NCI-H524 treated with DMSO at 0.1 percent for 48 hours (cell line): ENCODE measurements at places on chromosomes 6 and 20.

DNA sequence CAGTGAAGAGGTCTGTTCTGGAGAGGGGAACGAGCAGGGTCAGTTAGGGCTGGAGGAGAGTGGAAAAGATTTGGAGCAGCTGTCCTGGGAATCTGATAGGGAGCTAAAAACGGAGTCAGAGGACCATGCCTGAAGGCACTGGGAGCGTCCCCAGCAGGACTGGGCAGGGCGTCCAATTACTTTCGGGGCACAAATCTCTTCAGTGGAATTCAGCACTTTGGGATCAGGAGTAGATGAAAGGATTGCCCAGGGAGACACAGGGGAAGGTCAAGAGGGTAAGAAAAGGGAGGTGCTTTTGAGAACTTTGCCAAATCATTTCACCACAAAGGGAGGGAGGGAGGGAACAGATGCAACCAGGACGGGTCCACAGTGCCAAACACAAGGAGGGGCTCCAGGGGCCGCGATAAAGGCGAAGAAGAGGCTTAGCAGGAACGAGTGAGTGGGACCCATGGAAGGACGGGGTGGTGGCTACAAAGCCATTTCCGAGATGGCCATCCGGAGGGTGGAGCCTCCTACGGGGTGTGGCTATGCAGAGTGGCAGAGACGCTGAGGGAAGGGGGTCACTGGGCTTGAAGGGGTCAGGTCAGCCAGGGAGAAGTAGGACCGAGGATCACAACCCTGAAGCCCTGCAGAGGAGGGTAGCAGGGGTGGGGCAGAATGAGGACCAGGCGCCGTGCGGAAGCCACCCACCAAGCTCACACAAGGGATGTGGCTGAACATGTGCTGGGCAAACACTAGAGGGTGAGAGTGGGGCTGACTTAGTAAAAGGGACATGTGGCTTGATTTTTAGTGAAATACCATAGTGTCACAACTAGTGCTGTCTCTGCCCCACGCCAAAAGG is 180.0 kb upstream of the RREB1 start:
- DNase-seq: peak; percentile 30

GRCh38 chr20:38833154-38833856 is 27.8 kb downstream of the PPP1R16B start:
- no peak for DNase-seq

GRCh38 chr6:9848094-9848493 is 566.8 kb downstream of the TFAP2A start:
- DNase-seq: no peak

GRCh38 chr6:37092923-37093727 is 76.8 kb upstream of the PIM1 start:
- no peak for DNase-seq

DNA sequence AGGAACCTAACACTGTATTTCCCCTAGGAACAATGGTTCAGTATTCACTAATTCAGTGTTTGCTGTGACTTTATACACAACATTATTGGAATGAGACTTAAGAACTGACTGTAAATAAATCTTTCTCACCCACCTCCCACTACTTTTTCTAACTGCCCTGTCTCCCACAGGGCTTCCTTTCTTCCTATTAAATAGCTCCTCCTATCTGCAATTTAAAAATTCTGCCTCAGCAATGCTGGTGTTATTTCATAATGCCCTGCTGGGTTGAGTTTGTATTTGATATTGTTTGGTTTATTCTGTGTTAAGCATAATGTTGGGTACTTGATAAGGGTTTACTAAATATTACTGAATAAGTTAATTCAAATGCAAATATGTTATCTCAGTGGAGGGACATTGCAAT is 573.1 kb upstream of the RNF217 start:
- DNase-seq: no peak

DNA sequence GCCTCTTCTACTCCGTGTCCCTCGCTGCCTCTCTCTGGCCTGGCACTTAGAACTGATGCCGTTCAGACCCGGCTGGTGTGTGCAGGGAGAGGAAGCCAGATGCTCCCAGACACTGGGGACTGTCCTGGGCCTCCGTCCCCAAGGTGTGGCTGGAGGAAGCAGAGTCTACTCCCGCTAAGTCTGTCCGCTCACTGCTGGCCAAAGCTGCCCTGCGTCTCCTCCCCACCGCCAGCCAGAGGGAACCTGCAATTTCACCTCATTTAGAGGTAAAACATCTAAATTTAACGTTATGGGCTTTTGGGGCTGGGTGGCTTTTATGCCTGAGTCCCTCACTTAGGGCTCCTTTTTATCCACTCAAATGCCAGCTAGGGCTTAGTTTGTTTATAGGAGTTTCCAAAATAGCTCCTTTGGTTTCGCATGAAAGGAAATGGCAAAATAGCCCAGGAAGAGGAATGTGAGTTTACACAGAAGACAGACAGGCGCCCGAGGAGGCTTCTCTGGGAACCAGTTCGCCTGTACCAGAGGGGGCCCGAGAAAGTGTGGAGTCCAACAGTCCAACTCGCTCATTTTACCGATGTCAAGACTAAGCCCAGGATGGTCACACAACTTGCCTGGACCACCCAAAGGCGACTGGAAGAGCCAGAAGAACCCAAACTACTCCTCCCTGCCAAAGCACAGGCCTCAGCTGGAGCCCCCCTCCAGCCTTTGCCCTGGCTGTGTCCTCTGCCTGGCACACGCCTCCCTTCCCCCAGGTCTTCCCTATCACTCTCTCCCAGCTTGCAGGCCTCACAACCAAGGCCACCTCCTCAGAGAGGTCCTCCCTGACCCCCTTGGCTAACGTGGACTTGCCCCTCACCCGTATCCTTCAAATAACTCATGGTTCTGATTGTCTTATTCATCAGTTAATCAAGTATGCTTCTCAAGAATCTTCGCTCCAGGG is 54.5 kb downstream of the RIPOR3 start:
- DNase-seq: no peak

GRCh38 chr6:136791296-136792094 is 782 bp downstream of the MAP3K5 start:
- peak; percentile 8 for DNase-seq

- no peak for DNase-seq
Observed at GRCh38 chr6:46016063-46016608, 476 bp upstream of the CLIC5 start.

DNA sequence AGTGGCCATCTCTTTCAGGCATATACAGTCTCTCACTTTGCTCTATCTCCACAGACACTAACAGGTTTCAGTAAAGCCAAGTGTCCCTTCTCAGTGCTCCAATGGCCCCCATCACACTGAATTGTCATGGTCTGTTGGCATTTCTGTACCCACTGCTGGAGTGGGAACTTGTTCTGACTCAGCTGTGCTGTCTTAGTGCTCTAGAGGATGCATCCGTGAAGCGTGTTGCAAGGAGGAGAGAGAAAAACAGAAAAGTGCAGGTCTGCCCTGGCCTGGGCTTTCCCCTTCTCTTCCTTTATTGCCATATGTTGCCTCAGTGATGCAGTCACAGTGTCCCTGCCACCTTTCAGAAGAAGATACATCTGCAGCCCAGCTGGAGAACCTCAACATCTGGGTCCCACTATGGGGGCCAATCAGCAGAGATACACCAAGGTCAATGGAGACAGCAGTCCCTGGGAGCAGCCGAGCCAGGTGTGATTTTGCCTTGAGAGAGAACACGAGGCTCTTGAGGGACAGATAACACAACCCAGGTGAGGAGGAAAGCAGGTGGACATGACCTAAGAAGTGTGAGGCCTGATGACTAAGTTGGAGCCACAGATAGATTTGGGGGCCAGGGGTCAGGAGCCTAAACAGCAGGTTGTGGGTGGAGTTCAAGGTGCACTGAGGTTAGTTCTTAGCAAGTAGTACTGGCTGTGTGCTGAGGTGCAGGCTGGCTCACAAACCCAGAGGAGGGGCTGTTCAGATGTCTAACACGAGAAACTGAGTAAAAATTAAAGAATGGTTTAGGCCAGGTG is 5.6 kb upstream of the PLCG1 start:
- DNase-seq: no peak

DNA sequence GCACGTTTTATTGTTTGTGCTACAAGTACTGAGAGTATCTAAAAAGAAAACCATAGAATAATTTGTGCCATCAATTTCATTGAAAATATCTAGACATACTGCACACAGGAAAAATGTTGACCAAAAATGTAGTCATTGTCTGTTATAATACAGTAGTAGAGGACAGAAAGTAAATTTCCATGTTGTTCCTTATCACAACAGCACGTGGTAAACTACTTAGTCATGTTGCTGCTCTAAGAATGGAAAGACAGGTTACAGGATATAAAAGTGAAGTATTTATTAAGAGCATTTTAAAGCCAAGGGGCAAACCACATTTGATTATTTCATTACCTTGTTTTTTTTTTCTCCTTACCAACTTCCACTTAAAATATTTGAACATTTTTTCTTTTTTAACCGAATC is 89.0 kb upstream of the CEP85L start:
- DNase-seq: no peak

- no peak for DNase-seq
Observed at GRCh38 chr20:43187476-43188233, 2.1 kb downstream of the PTPRT start.

GRCh38 chr20:25248786-25249172 is 894 bp downstream of the PYGB start:
- no peak for DNase-seq

DNA sequence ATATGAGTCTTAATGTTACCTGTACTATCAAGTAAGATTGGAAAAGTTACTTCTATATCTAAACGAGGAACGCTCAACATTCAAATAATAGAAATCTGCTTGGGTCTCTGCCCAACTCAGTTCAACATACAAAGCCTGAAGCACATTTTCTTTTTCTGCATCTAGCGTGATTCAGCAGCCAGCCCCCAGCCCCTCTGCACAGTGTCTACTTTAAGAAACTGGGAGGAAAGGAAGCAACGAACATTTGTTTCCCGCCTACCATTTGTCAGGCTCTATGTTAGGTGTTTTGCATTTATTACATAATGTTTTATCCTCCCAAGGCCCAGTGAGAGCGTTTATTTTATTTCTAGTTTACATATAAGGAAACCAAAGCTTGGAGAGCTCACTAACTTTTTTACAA is 17.3 kb downstream of the PHACTR1 start:
- no peak for DNase-seq

- DNase-seq: no peak
Observed at GRCh38 chr6:36827261-36828079, 11.8 kb downstream of the CPNE5 start.

DNA sequence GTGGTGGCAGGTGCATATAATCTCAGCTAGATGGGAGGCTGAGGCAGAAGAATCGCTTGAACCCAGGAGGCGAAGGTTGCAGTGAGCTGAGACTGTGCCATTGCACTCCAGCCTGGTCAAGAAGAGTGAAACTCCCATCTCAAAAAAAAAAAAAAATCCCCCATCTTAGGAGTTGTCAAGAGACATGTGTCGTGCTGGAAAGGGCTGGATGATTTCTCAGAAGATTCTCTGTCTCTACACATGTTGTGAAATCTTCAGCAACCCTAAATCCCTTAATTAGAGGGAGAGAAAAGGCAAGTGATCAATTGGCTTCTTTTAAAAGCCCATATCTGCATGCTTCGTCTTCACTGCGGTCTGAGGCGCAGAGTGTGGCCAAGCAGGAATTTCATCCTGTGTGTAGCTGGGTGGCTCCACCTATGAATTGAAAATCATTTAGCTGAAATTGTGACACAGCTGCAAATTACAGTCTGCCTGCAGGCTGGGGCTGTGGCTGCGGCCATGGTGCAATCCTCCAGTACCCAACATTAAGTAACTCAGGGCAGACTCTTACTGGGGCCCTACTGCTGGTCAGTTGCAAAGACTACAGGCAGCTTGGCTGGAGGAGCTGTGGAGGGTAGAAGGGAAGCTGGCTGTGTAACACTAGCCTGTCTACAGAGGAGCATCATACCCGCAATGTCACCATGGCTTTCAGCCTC is 3.2 kb upstream of the TGM3 start:
- DNase-seq: no peak

DNA sequence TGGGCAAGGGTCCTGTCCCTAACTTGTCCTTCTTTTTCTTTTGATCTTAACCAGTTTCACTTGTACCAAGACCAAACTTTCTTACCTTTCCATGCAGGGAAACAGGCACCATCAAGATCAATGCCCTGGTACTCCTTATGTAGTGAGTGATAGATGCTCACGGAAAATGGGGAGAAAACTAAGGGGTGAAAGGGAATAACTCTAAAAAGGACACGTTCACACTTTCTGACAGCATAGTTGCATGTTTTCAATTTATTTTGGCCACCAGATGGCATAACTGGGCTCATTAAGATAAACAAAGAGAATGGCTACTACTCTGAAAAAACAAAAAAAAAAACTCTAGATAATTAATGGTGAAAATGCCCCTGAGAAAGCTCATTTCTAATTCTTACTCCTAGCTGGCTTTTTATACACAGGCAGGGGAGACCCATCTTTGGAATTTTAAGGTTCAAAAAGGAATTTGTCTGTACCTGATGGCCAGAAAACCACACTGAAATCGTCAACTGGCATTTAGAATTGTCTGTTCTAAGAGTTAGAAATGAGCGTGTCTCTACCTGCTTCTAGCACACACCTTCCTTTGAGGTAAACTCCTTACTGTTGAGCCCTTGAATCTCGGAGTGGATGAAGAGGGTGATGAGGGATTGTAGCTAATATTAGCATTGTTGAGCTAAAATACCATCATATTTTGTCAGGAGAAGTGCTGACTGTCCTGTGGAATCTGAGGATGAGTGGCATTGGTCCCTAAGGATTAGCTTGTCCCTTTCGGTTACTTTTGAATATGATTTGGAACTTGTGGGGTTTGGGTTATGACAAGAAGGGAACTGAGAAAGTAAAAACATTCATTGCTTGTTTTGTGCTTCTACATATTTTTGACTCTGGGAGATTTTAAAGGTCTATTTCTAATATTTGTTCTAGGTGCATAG is 62.2 kb upstream of the DDR1 start:
- no peak for DNase-seq

DNA sequence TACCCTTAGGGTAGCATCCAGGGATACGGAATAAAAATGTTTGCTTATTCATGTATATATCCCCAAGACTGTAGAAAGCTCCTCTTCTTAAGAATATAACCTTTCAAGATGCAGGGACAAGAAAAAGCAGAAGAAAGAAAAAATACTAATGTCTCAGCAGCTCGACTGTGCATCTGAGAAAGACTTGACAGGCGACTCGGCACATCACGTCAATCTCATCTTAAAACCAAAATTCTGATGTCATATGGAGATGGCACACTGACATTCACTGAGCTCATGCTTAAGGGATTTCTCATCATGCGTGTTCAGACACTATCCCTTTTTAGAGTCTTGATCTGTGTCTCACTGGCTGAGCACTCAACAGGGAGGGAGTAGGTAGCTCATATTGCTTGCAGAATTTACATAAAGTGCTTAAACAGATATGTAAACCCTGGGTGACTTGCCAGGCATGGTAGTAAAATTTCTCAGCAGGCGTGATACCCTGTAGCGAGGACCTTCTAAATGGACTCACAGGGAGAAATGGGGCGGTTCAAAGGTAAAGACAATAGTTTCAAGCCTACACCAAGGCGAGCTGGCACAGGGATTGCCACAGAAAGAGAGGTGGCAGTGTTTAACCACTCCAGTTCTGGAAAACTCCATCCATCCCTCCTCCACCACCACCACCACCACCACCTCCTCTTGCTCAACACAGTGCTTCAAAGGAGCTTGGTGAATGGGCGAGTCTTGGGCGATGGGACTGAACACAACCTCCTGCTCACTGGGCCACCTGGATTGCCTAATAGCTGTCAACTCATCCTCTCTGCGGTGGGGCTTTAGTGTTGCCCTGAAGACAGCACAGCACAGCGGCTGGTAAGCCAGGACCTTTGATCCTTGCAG is 330.5 kb downstream of the TFAP2A start:
- DNase-seq: no peak
